HT1080 (cell line): ENCODE measurements at places on chromosomes 7 and 10.

GRCh38 chr7:126856691-126857291 is 395.9 kb downstream of the GRM8 start:
- DNase-seq, result no peak

DNA sequence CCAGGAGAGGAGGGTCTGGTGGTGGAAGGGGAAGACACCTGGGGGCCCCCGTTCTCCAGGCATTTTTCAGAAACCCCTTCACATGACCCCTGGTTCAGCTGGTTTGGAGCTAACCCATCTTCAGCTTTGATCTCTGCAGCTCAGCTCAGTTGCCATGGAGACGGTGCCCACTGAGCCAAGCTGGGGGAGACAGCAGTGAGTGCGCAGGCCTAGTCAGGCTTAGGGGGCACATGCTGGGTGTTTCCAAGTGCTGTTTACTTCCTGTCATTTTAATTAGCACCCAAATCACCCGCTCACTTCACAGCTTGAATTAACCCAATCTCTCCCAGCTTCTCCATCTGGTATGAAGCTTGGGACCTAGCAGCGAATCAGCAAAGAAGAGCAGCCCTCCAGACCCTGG is 9.0 kb downstream of the SPOCK2 start:
- no peak for DNase-seq

GRCh38 chr7:46239846-46240245 is 318.8 kb upstream of the IGFBP3 start:
- no peak for DNase-seq

- DNase-seq, result no peak
Measured at GRCh38 chr10:44242826-44243225, 142.1 kb downstream of the CXCL12 start.

- DNase-seq, result peak; percentile 20
Measured at GRCh38 chr7:73521636-73522104, 423 bp downstream of the BAZ1B start.

DNA sequence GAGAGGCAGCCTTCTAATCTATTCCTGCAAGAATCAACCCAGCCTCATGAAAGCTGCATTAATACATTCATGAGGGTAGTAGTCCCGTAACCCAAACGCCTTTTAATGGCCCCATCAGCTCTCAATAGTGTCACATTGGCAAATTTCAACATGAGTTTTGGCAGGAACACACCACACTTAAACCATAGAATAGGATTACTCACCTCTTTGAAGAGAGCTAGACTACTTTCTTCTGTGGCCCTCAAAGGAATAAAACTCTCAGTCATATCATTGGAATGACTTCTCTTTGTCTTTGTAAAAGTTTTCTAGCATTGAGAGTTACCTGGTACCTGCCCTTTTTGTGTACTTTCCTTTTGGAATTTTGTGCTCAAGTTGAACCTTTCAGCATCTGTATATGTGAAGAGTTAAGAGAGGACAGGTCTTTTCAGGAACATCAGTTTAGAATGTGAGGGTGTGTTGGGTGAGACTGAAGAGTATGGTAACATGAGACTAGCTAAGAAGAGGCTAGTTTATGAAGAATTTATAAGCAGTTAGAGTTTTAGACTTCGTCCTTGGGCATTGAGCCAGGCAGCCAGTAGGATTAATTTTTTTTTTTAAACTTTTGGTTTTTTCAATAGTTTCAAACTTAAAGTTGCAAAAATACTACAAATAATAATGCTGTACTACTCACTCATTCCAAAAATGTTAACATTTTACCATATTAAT is 92.6 kb downstream of the MLLT10 start:
- peak; percentile 11 for DNase-seq

DNA sequence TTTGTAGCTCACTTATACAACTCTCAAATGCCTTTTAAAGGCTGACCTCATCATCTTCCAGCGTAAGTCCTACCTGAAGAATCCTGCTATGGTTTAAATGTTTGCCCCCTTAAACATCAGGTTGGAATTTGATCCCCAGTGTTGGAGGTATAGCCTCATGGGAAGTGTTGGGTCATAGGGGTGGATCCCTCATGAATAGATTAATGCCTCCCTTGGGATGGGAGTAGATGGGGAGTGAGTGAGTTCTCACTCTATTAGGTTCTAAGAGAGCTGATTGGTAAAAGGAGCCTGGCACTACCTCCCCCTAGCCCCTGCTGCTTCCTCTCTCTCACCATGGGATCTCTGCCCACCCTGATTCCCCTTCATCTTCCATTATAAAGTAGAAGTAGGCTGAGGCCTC is 285.6 kb downstream of the FZD1 start:
- no peak for DNase-seq

GRCh38 chr10:115942101-115942500 is 330.9 kb downstream of the GFRA1 start:
- no peak for DNase-seq

DNA sequence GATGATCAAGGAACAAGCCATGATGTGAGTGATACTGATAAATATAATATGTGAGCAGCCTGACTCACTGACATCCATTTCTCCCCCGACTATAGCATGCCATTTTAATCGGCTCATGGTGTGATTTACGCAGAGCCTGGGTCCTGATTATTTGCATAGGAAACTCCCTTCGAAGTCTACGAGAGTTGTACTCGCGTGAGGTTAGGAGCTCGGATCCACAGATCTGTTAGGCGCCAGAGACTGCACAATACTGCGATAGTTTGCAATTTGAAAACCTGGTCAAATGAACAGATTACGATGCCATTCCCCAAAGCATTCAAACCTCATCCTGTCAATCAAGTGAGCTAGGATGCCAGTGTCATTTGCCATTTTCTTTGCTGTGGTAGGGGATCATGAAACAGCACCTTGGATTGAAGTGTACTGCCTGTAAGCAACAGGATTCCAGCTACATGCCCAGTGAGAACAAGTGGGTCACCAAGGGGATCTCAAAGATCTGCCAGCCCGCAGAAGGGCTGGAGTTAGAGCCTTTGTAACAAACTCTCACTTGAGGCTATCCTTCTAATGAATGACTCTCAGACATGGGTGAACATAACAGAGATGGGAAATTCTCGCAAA is 158.3 kb downstream of the FRMD4A start:
- no peak for DNase-seq

GRCh38 chr10:27440478-27440877 is 63.6 kb upstream of the RAB18 start:
- no peak for DNase-seq

GRCh38 chr7:2637505-2638223 is 5.9 kb downstream of the TTYH3 start:
- DNase-seq, result no peak

DNA sequence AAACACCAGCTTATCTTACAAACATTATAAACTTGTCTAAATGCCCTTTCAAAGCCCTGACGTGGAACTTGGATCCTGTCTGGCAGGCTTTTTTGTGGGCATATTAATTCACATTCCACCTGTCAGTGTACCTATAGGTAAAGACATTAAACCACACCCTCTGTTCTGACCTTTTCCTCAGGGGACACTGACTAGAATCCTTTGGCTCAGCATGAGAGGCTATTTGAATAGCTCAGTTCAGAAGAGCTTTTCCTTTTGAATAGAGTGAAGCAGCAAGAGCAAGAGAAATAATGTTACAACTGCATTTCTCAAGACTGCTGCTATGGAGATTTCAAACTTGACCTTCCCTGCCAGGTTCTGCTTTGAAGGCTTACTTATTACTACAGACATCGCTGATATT is 76.9 kb downstream of the CYP51A1 start:
- no peak for DNase-seq

GRCh38 chr10:19825700-19826099 is 9.5 kb downstream of the PLXDC2 start:
- DNase-seq, result no peak

- DNase-seq, result no peak
Measured at GRCh38 chr7:32941681-32942414, 15.4 kb upstream of the FKBP9 start.

- no peak for DNase-seq
Measured at GRCh38 chr7:150385302-150385723, 6.2 kb downstream of the ZNF775 start.

GRCh38 chr7:30989824-30990672 is 26.3 kb downstream of the GHRHR start:
- no peak for DNase-seq

DNA sequence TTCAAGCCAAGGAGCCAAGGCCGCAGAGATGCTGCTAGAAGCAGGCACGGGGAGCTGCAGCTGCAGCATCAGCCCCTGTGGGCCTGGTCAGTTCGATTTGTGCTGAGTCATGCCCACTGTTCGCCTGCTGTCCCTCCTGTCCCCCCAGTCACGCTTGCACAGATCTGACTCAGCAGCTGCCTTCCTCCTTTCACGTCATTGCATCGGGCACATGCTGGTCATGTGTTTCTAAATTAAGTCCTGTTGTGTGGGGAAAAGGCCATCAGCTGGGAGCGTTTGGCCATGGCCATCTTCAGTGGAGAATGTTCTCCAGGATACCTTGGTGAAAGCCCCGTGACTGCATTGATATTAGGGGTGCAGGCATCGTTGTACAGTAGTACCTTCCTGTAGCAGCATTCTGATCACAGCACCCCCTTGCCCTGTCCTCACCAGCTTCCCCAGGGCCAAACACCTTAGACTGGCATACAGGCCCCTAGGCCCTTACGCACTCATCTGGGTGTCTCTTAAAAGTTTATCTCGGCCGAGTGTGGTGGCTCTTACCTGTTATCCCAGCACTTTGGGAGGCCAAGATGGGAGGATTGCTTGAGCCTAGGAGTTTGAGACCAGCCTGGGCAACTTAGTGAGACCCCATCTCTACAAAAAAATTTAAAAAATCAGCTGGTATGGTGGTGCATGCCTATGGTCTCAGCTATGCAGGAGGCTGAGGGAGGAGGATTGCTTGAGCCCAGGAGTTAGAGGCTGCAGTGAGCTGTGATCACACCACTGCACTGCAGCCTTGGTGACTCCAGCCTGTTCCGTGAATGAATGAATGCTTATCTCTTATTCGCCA is 23.2 kb downstream of the POR start:
- DNase-seq, result peak; percentile 84

DNA sequence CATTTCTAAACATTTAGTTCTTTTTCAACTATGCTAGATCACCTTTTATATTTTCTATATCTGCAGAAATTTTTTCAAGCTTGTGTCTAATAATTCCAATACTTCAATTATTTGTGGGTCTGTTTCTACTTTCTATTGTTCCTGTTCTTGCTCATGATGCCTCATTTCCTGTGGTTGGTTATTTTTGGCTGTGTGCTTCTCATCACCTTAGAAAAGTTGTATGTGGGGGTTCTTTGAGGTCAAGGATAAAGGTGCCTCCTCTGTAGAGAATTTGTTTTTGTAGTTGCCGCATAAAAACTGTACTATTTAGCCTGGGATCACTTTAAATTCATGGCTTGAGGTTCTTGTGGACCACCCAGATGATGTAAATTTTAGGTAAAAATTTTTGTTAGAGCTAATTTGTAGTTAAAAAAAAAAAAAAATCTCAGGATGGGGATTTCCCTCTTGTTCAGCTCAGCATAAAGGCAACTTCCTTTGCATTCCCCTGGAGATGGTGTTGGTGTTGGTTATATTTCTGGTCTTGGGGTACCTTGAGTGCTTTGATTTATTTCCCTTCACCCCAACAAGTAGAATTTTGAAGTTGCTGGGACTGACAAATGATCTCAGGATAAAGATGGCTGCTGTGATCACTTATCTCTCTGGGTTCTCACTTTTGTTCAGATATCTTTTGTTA is 27.0 kb upstream of the JAZF1 start:
- peak; percentile 77 for DNase-seq

- DNase-seq, result peak; percentile 82
Measured at GRCh38 chr7:54773472-54774399, 14.7 kb upstream of the SEC61G start.

DNA sequence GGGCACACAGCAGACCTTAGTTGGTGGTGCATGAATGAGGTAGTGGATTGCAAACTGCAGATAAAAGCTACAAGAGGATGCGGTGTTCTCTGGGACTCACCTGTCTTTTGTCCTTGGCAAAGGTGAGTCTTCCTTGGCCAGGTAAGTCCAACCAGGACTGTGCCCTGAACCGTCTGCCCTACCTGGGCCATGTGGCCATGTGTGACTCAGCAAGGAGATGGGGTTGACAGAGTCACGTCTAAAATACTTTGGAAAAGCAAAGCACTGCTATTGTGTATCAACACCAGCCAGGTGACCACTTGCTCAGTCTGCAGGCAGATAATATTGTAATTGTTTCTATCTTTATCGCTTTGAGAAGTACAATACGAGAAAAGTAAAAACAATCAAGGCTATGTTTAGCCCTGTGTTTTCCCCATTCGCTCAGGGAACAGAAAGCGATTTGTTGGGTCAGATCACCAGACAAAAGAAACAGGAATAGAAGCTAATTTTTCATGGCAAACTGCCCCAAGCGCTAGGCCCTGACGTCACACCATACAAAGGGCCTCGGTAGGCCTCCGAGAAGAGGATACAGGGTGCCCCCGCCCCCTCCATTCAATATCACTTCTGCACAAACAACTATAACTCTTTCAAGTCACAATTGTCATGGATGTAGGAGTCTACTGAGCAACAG is 57.3 kb downstream of the FAM53B start:
- DNase-seq, result no peak

GRCh38 chr10:18566177-18566576 is 85.2 kb downstream of the NSUN6 start:
- DNase-seq, result no peak

GRCh38 chr10:79319115-79319771 is 28.0 kb upstream of the PPIF start:
- DNase-seq, result no peak

- peak; percentile 97 for DNase-seq
Measured at GRCh38 chr7:114889646-114890285, 32.1 kb upstream of the MDFIC start.

DNA sequence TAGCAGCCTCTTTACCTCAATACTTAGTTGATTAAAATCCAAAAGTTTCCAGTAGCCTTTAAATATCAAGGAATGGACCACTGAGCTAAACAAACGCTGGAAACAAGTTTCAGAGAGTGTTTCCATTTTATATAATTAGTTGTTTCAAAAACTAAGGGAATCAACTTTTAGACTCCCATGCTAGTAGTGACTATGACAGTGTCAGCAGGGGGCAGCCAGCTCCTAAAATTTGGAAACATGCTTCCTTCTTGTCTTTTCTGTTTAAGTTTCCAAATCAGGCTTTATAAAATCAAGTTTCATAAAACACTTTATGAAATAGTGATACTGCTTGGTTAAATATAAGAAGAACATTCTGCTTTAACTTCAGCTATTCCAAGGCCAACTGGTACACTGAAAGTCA is 138.2 kb upstream of the TMEM229A start:
- DNase-seq, result no peak

DNA sequence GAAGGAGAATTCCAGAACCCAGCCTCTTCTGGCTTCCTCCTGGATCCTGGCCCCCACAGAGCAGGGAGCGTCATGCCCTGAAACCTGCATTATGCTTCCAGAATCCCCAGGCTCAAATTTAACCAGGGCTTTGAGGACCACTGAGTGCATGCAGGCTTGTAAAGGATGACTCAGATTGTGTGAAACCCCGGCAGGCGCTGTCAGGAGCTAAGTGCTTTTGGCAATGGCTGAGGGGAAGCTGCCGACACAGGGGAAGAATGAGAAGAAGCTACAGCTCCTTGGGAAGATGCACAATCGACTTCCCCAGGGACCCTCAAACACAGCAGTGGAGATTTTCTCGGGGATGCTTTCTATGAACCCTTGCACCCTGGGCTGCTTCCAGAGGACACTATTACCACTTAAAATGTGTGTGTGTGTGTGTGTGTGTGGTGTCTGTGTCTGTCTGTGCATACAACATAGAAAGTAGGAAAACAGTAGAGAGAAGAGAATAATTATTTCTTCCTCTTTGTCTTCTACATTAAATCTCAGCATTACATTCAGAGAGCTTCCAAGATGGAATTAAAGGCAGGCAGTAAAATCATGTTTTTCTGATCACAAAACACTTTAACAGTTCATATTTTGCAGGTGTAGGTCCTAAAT is 183.5 kb upstream of the INHBA start:
- peak; percentile 86 for DNase-seq

- DNase-seq, result no peak
Measured at GRCh38 chr10:21520949-21521348, 4.5 kb downstream of the SKIDA1 start.
